Smooth muscle cell of the brain vasculature (primary cell): ENCODE measurements at places on chromosomes 3 and 15.

- no peak for DNase-seq
Observed at GRCh38 chr3:97464035-97464434, 300.5 kb upstream of the ARL6 start.

GRCh38 chr3:172520301-172520831 is 2.9 kb downstream of the TNFSF10 start:
- no peak for DNase-seq

DNA sequence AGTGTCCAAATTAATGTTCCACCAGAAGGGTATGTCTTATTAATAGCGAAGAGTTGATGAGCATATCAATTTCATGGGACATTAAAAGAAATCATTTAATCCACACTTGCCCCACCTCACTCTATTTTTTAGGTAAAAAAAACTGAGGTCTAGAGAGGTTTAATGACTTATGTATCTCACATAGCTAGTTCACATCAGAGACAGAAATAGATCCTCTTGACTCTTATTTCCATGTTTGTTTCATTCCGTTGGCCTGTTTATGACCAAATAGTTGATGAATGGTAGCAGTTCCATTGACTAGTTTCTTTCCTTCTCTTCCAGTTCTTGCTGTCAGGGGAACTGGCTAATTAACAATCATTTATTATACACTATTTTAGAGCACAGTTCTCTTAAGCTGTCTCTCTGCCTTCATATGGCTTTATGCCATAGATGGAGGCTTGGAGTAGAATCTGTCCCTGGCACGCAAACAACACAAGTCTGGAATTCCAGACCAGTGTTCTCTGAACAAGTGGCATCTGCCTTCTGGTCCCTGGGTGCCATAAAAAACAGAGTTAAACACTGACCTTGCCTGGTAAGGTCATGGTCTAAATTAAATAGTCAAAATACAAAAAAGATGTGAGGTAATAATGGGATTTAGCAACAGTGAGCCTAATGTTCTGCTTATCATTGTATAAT is 220.0 kb upstream of the CGNL1 start:
- no peak for DNase-seq

GRCh38 chr3:114551770-114552526 is 258.1 kb downstream of the TIGIT start:
- no peak for DNase-seq

GRCh38 chr15:53074221-53074620 is 284.1 kb upstream of the ONECUT1 start:
- no peak for DNase-seq

DNA sequence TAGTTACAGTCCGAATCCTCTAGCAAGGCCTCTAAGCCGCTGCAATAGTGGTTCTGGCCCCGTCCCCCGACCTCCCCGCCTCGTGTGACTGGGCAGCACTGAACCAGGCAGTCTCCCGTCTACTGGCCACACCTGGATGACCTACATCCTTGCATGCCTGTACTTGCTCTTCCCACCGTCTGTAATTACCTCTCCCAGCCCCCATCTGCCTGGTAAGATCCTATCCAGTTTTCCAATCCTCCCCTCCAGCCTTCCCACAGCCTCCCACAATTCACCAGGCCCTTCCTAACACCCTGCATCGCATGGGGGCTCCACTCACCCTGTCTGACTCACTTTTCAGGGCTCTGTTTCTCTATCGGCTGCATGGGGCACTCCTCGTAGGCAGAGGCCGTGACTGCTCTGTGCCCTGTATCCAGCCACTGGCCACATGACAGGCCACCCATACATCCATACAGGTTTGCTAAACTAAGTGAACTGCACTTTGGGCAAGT is 32.8 kb downstream of the XXYLT1 start:
- DNase-seq, result no peak

DNA sequence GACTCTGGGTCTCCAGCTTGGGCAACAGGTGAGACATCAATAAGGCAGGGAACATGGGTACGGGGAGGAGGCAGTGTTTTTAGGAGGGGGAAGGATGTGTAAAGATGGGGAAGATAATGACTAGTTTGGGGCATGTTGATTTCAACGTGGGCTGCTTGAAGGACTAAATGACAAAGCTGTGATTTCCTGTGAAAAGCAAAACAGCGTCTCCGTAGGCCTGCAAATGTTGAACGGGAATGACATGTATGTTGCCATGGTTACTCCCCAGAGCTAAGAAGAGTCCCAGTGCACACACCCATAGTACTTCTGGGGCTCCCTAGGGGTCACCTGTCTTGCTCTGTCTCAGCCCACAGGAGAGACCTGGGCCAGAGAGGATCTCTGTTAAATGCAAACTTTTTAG is 71.3 kb upstream of the ETV5 start:
- DNase-seq, result no peak

DNA sequence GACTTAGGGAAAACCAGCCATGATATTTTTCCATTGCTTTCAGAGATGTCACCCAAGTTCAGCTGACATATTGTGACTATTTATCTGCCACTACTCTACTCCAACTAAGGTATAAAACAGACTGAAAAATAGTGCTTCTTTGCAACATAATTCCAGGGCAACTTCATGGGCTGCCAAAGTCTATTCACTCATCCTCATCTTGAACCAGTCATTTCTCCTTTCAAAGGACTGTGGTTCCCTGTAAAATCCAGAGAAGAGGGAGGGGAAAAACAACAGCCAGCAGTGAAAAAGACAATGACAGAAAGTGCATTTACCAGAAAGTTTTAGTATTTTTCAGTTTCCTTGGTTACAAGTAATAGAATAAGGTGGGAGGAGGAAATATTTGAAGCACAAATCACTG is 191.1 kb downstream of the EFHB start:
- DNase-seq, result no peak

GRCh38 chr3:188310270-188310710 is 156.3 kb downstream of the LPP start:
- no peak for DNase-seq

- DNase-seq, result no peak
Observed at GRCh38 chr3:131733086-131733841, 230.5 kb upstream of the MRPL3 start.

GRCh38 chr3:185172086-185173049 is 19.5 kb upstream of the C3orf70 start:
- DNase-seq, result no peak

- DNase-seq, result no peak
Observed at GRCh38 chr3:171522651-171523050, 62.4 kb upstream of the TNIK start.

DNA sequence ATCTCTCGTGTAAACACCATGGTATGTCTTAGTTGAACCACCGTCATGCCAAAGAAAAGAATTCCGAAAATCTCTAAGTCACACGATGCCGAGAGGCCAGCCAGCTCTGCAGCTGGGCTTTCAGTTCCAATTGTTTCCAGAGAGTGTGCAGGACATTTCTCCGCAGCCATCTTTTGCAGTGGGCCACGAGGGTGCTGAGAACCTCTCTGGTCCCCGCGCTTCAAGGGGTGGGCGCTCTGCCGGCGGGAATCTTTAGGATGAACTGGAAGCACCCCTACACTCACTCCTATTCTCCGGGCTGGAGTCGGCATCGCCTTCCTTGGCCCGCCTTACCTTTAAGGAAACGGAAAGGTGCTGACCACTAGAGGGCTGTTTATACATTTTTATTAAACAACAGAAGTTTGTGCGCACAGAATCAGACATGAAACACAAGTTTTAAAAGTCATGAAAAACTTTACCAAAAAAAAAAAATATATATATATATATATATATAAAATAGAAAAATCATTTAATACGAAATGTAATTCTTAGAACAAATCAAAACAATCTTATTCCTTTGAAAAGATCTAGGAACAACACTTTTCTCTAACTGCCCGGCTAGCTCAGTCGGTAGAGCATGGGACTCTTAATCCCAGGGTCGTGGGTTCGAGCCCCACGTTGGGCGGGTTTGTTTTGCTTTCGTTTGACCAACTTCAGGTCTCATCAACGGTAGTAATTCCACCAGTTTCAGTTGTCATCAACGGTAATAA is 12.5 kb upstream of the MORF4L1 start:
- peak; percentile 57 for DNase-seq

GRCh38 chr15:57358571-57358970 is 17.7 kb upstream of the CGNL1 start:
- DNase-seq, result no peak

DNA sequence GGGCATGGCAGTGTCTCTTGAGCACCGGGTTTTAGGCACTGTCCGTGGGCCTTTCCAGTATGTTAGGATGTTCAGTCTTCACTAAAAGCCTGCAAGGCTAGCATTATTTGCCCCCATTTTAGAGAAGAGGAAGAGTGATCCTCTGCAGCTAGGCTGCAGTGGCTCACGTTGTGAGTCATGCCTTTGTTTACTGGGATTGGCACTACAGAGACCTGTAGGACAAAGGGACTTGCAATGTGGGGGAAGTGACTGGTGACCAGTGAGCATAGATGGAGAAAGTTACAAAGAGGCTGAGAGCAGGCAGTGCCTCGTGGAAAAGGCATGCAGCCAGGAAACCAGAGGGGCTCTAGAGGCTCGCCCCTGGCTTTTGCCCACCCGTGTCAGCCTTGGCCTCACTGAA is 26.8 kb upstream of the CPNE9 start:
- no peak for DNase-seq

DNA sequence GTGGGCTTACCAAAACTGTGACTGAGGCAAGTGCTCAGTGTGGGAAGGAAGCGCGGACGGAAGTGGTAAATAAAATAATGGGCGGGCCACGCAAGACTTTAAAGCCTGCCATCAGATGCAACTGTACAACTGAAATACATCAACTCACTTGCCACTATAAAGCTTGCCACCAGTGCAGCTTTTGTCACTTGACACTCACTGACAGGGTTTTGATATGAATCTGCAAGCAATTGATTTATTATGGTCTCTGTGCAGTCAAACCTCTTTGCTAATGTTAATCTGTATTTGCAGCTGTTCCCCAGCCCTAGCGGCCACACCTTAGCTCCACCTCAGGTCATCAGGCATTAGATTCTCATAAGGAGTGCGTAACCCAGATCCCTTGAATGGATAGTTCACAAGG is 2.3 kb upstream of the GFM1 start:
- no peak for DNase-seq

GRCh38 chr15:90143166-90143655 is 40.9 kb upstream of the IDH2 start:
- DNase-seq, result no peak

GRCh38 chr3:143002083-143002712 is 828 bp downstream of the U2SURP start:
- no peak for DNase-seq

DNA sequence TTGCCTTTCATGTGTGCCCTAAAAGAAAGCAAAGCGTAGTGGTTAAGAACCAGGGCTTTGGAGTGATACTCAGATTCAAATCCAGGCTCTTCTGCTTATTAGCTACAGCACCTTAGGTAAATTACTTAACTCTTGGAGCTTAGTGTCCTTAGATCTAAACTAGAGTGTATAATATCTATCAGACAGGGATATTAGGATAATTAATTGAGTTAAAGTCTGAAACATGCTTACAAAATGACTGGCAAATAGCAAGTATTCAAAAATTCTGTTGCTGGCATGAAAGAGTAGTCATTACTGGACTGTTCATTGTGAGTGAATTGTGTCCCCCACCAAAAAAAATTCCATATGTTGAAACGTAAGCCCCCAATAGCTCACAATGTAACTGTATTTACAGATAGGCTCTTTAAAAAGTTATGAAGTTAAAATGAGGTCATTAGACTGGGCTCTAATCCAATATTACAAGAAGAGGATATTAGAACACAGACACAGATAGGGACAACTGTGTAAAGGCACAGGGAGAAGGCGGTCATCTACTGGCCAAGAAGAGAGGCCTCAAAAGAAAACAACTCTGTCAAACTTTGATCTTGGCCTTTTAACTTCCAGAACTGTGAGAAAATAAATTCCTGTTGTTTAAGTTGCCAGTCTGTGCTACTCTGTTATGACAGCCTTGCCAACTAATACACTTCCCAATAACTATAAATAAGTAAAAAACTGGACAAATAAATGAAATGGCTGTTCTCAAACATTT is 60.4 kb upstream of the LRRC3B start:
- no peak for DNase-seq

GRCh38 chr3:59810606-59811005 is 760.8 kb upstream of the CFAP20DC start:
- no peak for DNase-seq

DNA sequence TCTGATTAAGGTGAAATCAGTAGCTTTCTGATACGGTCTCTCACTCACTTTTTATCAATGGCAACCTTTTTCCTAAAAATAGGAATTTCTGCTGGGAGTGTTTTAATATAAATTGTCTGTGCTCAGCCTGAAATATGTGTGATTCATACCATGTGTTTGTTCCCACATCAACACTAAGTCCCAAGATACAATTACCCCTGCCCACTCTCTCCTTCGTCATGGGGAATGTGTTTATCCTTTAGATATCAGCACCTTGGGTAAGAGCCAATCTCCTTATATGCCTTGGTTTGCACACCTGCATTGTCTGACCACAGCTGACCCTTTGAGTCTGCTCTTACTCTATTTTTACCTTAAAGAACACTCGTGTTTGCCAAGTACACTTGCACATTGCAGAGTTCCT is 356.4 kb downstream of the LPP start:
- no peak for DNase-seq

DNA sequence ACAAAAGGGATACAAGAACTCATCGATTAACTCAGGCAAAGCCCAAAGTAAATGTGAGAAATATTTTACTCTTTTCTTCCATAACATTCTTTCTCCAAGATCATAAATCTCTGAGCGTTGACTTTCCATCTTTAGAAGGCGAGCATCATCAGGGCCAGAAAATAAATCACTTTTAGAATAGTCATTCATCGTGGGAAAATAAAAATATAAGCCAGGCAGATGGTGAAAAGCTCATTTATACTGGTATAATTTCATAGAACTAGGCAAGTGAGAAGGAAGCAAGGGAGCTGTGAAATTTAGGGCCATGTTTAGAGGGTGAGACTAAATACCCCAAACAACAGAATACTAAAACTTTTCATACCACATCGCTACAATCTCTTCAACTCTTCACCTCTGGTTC is 191.0 kb downstream of the STT3B start:
- DNase-seq, result no peak

DNA sequence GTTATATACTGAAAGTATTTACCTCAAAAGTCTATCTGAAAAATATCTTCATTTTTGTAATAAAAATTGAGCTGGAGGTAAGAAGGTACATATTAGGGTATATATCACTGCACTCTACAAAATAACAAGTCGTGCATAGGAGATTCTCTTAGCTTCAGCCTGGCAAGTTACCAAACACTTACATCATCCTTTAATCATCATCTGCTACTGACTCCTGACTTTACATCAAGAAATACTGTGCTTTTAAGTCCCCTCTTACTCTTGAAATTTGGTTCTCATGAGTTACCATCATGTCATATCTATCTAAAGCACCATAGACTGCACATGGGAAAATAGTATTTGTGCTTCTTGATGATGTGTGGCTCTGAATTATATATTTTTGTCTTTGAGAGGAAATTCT is 50.8 kb downstream of the LYSMD4 start:
- peak; percentile 65 for DNase-seq

GRCh38 chr3:195758721-195759353 is 38.1 kb downstream of the MUC20 start:
- no peak for DNase-seq

- DNase-seq, result no peak
Observed at GRCh38 chr15:66707310-66708082, 5.5 kb downstream of the SMAD6 start.
